GM19239 (cell line): ENCODE measurements at places on chromosomes 4 and X.

GRCh38 chr4:46388857-46389256 lies 1.1 kb downstream of the GABRA2 start:
- no peak for DNase-seq

DNA sequence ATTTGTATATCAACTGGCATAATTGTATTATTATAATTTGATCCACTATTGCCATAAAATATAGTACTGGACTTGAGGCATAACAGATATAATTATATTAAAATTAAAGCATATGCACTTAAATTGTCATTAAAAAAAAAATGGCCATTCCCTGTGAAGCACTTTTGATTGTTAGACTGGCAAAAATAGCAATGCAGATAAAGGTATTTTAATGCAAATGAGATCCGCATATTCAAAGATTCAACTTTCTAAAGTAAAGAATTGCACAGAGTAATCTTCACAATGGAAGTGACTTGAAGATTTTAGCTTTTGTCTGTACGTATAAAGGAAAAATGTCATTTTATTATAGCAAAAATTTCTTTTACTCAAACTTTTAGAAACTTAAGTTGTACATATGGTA lies 871.8 kb upstream of the PABPC4L start:
- no peak for DNase-seq

DNA sequence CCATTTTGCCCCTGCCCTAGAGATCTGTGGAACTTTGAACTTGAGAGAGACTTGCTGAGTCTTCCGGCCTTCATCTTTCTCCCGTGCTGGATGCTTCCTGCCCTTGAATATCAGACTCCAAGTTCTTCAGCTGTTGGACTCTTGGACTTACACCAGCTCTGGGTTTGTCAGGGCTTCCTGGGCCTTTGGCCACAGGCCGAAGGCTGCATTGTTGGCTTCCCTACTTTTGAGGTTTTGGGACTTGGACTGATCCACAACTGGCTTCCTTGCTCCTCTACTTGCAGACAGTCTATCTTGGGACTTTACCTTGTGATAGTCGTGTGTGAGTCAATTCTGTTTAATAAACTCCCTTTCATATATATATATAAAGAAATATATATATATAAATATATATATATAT lies 1071.0 kb downstream of the ADGRL3 start:
- DNase-seq = no peak

GRCh38 chrX:1743663-1744062 lies 128.8 kb downstream of the ASMT start:
- DNase-seq = no peak

DNA sequence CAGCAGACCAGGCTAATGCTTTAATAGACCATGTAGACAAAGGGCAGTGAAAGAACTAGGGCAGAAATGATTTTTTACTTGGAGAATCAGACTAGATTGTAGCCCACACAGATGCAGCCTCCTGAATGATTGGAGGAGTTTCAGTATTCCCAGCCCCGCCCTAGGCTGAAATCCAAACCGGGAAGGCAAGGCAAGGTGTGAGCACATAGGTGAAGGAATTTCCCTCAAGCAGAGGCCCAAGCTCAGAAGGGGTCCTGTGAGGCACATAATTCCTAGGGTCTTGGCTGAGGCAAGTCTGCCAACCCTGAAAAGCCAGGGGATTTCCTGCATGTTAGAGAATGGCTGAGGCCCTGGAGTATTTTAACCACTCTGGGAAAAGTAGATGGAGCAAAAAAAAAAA lies 56.4 kb upstream of the PAK3 start:
- DNase-seq = no peak

DNA sequence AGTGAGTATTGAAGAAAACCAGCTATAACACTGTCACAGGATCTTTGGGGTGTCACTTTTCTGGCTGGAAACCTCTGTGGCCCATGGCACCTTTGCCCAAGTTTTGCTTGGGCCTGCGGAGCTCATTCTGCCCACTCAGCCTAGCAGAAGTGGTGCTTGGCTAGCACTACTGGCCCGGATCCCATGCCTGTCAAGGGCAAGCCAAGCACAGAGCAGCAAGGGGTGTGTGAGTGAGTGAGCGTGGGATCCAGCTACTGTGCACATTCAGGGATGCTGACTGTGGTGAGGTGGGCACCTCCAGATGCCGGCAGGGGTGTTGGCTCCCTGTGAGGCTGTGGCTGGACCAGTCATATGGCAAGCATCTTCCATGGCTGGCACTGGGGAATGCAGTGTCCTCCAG lies 55.4 kb upstream of the RASGEF1B start:
- DNase-seq = no peak

DNA sequence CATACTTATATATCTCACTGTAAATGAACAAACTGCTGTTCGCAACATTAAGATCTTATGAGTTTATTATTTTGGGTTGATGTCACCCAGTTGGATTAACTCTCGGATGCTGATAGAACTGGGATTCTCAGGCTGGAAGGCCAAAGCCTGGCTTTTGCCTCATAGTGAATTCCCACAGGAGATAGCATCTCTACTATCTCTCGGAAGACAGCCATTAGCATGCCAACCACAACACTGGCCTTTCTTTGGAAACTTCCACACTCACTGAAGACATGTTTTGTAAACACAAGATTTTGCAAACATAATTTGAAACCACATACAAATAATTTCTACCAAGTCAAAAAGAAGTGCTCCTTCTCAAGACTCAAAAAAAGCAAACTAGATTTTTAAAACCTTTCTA lies 4.5 kb upstream of the ATP6AP2 start:
- no peak for DNase-seq

DNA sequence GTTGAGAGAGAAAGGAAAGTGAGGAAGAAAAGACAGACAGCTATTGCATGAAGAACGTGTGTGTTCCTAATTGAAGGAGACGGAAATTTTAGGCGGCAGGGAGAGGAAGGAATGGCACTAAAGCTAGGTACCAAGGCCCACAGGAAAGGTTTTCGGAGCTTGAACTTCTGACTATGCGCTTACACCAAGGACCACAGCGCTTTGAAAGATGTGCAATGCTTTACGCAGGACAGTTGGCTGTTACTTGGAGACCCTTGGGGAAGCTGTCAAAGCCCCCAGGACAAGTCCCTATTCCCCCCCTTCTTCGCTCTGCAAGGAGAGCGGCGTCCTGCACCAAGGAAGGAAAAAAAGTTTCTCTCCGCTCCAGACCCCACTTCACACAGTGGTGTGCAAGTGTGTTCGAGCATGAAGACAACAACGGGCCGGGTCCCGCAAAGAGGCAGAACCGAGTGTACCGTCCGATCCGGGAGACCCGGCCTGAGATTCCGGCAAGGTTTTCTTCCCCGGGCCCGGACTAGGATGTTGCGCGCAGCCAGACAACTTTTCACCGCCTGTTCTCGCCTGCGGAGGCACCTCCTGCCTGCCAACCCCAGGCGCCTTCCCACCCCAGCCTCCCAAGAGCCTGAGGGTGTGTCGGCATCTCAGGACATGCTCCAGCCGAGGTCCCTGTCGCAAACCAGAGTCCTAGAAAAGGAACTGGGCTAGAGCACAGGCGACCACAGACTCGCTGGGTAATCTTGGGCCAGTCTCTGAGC lies 896 bp downstream of the KDR start:
- no peak for DNase-seq

GRCh38 chr4:128308986-128309385 lies 21.4 kb upstream of the PGRMC2 start:
- no peak for DNase-seq

DNA sequence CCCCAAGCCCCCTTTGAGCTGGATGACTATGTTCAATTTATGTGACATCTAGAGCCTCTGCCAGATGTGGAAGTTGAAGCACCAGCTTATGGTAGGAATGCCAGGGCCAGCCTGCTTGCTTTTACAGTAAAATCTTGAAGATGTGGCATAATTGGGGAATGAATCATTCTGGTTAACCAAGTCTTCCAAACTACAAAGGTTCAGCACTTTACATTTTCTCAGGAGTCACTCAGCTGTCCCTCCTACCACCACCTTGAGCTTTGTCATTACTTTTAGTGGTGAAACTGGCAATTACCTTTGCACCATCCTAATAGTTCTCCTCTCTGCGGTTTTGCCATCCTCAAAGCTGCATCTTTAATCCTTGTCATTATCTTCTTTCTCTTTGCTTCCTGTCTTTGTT lies 172.2 kb downstream of the HS6ST2 start:
- no peak for DNase-seq

- no peak for DNase-seq
Observed at GRCh38 chrX:34655501-34656455, 1.3 kb downstream of the TMEM47 start.

DNA sequence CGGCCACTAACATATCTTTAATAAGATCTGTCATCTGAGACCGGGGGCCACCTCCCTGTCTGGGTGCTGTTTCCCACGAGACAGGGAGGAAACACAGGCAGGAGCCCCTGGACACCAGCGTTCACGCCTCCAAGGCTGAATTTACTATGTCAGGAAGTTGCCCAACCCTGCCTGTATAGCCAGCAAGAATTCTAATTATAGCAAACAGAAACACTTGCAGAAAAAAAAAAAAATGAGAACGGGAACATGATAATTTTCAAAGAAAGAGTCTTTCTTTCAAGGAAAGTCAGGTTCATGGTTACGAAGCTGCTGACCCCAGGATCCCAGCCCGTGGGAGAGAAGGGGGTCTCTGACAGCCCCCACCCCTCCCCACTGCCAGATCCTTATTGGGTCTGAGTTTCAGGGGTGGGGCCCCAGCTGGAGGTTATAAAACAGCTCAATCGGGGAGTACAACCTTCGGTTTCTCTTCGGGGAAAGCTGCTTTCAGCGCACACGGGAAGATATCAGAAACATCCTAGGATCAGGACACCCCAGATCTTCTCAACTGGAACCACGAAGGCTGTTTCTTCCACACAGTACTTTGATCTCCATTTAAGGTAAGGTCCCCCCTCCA lies at the start of gene IL3RA:
Gene IL3RA, plus strand, starts transcription at position 455 of the 613 bp plus-strand sequence. CDS start 4,981 bp downstream, outside the sequence.
- DNase-seq = no peak

DNA sequence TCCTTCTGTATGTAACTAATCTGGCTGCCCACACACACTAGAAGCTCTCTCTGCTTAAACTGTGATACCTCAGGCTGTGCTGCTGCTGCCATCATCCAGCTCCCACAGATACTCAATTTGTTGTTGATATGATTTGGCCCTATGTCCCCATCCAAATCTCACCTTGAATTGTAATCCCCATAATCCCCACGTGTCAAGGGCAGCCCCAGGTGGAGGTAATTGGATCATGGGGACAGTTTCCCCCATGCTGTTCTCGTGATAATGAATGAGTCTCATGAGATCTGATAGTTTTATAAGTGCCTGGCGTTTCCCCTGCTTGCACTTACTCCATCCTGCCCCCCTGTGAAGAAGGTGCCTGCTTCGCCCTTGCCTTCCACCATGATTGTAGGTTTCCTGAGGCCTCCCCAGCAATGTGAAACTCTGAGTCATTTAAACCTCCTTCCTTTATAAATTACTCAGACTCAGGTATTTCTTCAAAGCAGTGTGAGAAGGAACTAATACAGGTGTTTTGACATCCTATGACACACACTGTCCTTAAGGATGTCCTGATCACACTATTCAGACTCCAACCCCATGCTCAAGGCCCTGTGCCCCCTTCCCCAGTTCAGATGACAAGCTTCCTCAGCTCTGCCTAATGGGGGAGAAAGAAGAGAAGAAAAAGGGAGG lies 2.9 kb upstream of the ATOH1 start:
- DNase-seq = no peak

- DNase-seq = no peak
Observed at GRCh38 chr4:126874533-126874932, 758.2 kb upstream of the INTU start.

GRCh38 chrX:136304493-136304892 lies 3.7 kb downstream of the ADGRG4 start:
- no peak for DNase-seq

DNA sequence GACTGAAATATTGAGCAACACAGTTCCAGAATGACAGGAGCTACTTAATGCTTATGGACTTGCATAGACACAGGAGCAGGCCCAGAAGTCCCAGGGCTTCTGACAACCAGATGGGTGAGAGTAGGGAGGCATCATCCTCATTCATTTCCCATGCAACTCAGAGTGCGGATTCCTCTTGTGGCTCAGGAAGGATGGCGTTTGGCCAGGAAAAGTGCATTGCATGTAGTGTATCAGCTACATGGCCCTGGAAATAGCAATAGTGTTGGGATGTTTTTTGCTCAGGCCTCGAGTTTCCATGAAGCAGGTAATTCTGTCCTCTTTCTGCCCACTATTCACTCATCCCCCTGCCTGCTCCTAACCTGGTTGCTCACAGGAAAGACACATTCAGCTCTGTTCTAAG lies 136.6 kb downstream of the PDGFRA start:
- DNase-seq = no peak

DNA sequence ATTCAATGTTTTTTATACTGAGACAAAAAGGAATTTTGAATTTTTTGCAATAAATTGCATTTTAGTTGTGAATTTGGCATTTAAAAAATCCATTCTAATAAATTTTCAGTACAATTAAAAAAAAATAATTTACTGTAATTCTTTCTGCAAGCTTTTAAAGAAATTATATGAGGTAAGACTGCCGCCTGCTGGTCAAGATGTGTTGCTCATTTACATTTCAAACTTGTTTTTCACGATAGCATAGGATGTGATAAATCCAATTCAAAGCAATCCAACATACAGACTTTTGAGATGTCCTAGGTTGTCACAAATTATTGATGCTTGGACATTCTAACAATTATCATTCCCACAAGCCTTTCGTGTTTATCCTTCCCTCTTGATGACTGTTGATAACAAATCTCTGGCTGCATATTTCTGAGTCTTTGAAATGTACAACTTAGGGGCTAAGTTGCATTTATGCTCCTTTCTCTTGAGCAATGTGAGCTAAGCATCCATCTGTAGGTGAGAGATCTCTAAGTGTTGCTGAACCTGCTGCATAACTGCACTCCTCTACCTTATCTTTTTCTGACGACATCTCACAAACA lies 21.7 kb upstream of the MFAP3L start:
- no peak for DNase-seq

DNA sequence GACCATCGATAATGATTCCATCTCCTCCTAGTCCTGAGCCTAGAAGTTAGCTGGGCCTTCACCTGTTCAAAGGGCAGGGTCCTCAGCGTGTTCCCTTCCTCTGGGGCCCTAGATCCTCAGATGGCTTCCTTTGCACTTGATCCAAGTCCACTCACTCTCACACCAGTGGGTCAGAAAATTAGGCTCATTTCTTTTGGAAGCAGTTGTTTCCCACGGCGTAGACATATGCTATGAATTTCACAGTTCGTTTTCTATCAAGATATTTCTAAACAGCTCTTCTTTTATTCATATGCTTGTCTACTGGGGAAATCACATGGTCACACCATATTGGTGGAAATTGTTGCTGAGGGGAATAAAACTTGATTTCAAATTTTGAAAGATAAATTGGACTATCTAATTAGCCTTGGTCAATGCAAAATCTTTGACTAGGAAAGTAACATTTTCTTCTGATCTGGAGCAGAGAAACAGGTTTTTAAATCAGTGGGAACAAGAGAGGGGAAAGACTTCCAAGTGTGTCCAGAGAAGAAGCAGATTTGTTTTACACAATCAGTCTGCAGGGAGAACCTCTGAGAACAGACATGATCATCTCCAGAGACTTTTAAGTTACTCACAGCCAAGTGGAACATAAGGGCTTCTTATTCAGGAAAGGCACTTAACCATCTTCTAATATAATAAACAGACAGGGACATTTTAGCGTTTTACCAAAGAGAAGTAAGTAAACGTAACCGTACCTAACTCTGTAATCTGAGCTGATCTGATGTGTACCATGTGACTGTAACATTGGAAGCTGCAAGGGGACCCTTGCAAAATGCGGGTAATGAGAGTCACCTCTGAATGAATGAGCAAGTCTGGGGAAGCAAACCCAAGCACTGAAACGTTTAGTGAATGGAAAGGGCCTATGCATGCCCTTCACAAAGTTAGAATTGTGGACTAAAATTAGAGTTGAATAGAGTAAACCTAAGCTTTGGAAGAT lies 455.7 kb upstream of the FAT1 start:
- no peak for DNase-seq
